ENCODE measurements at places on chromosomes 1 and 21.

DNA sequence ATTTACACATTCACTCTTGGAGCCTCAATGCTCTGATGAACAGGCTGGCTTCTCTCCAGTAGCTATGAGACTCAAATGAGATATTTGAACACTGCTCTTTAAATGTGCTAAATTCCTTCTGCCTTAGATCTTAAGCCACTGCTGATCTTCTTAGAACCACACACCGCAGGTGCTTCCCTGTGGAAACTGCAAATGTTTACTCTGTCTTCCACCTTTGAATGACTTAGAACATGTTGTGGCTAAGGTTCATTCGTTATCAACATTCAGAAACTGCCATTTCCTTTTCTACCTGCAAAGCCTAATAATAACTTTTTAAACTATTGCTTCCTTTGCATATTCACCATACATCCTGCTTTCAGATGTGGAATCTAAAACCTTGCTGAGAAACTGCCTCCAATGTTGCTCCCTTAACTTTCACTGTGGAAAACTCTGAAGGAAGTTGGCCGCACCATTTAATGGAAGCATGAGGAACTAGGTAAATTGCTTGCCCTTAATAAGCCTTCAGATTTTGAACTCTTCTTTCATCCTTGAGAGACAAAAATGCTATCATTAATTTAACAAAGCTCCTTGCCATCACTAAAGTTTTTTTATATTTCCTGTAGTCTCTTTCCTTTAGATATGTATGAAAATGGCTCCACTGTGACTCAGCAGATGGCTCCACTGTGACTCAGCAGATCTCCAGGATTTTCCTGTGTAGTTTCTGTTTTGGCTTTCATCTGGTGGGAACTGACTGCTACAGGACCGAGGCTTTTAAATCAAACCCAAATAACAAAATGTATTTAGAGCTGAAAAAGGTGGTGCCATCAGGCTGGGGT is 143.8 kb downstream of the TNFSF18 start:
- peak; percentile 14 for DNase-seq

- DNase-seq = no peak
Observed at GRCh38 chr1:20035114-20035513, 34.9 kb upstream of the PLA2G5 start.

GRCh38 chr21:28669971-28670653 is 322.6 kb downstream of the LTN1 start:
- no peak for DNase-seq

GRCh38 chr1:200379432-200379757 is 30.4 kb downstream of the ZNF281 start:
- no peak for DNase-seq

- DNase-seq = no peak
Observed at GRCh38 chr1:246156847-246157246, 350.2 kb downstream of the SMYD3 start.
